Kidney tubule cell (primary cell): ENCODE measurements at places on chromosomes 6 and 20.

- DNase-seq = no peak
These were observed 80.8 kb upstream of the PTPN1 start for GRCh38 chr20:50429412-50429811.

DNA sequence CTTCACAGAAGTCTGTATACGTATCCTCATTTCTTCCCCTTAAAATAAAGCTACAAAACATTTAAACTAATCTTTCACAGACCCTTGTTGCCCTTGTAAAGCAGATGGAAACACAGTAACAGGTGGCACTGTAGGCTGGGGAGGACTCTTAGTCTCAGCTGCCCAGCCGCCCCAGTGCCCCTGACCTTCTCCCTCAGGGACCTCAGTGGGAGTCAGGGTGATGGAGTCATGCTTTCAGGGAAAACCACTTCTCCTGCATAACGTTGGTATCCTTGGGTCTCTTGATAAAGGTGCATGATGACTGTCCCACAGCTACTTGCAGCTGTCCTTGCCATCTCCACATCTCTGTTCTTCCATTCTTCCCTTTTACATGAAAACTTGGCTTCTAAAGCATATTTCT is 198.6 kb downstream of the CDKAL1 start:
- no peak for DNase-seq

DNA sequence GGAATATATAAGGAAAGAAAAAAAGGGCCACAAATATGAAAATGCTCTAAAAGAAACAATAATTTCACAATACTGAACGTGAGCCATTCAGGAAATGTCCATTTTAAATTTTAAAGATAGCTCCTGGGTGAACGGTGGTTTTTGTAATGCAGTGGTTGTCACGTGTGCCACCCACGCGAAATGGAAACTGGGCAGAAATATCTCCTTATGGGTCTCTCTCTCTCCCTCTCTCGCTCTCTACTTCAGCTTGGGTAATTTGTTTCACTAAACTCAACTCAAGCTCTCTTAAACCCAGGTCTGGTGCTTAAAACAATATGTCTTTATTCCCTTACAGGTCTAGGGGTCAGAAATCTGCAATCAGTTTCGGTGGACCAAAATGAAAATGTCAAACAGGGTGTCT is 150.8 kb downstream of the OR2B2 start:
- no peak for DNase-seq

- DNase-seq = no peak
These were observed 117.6 kb downstream of the JPH2 start for GRCh38 chr20:44069203-44070011.

DNA sequence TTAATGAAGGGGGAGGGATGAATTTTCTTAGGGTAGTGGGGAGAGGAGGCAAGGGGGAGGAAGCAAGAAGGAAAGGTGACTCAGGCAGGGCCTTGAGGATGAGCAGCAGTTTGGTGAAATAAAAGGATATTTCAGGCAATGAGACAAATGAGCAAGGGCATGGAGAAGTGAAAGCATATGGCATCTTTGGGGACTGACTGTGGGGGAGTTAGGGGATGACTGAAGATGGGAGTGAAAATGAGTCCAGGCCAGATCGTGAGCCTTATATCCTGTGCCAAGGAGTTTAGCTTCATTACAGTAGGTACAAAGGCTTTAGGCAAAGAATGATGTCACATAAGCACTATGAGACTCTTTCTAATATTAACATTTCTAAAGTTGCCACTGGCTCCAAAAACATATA is 51.9 kb downstream of the ILRUN start:
- no peak for DNase-seq
